ENCODE measurements at places on chromosomes 5 and 9.

DNA sequence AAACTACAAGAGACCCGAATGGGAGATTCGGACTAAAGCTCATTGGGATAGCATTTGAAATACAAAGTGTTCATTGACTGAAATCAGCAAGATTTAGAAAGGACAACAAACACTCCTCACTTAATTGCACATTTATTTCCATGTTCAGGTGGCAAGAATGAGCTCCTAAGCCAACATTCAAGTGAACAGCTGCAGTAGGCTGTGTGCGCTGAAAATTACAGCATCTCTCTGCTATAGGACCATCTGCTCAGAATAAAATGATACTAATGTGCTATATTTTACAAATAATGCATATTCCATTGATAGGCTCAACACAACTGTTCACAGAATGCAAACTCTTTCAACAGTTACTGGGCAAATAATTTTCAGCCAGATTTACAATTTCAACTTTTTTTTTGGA is 61.8 kb downstream of the ELAVL2 start:
- no peak for DNase-seq

DNA sequence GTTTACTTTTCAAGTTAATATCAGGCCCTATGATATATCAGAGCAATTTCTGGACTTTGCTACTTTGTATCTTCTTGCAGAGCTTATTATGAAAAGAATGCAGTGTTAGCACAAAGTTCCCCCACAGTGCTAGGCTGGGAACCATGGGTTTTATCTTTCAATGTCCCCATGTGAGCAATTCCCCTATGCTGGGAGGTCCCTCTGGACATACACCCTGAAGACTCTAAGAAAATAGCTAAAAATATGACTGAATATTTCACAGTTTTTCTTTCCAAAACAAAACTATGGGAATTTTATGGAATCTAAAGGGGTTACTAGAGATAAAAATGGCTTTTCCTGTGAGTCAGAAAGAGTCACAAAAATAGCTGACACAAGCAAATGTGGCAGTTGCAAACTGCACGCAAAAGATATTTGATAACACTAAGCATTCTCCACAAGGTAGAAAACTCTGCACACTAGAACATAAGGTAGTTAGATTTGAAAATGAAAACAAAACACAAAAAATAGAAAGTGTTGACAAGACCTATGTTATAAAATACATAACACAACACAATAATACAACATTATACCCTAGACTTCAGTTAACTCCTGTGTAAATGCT is 487.5 kb upstream of the GRIN3A start:
- DNase-seq: no peak

- peak; percentile 51 for DNase-seq
Observed at GRCh38 chr9:121286973-121287741, 19.2 kb downstream of the GSN start.

- DNase-seq: no peak
Observed at GRCh38 chr9:37787059-37787458, 2.2 kb upstream of the EXOSC3 start.

DNA sequence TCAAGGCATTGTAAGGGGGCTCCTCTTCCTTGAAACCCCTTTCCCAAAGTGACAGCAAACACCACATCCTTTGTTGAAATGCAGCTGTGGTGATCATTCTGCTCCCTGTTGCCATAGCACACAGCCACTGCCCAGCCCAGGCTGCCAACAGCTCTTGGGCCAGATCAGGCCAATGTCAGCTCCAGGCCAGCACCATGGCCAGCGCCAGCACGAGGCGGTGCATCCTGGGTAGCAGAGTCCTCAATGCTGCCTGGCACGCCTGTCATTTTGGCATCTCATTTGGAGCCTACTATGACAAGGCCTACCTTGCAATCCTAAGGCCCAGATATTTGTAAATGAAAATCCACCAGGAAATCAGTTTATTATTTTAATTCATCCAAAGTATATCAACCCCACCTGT is 390.6 kb downstream of the DNAH5 start:
- DNase-seq: no peak

GRCh38 chr5:73328640-73329039 is 119.9 kb downstream of the FOXD1 start:
- no peak for DNase-seq

DNA sequence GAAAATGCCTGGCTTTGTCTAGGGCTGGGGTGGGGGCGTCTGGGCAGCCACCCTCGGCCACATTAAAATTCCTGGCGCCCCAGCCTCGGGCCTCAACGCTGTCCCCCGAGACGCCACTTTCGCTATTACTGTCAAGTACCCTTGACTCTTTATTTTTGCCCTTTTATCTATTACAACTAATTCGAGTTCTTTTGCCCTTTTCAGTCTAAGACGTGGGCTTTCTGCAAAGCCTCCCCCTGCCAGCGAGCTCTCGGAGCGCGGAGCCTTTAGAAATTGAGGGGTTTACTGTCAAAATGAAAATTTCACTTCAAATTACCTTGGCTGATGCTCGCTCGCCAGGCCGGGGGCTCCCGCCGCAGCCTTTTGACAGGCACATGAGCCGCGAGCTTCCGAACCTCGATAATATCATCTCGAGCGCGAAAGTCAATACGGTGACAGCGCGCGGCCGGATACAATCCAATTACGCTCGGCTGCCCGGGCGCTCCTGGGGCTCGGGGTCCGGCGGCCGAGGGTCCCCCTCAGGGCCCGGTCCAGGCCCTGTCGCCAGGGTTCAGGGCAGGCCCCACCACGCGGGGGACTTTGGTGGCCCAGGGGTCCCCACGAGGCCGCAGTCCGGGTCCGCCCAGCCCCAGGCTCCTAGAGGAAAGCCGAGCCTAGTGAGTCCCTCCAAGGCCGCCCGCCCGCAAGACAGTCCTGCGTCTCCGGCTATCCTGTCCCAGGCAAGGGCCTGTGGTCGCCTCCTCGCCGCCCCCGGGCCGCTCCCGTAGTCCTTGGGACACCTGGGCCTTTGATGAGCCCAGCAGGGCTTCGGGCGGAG is 6.7 kb downstream of the IRX4 start:
- no peak for DNase-seq

GRCh38 chr9:116096046-116096445 is 57.5 kb upstream of the PAPPA start:
- no peak for DNase-seq

GRCh38 chr5:170552621-170553115 is 48.8 kb downstream of the KCNIP1 start:
- peak; percentile 83 for DNase-seq

DNA sequence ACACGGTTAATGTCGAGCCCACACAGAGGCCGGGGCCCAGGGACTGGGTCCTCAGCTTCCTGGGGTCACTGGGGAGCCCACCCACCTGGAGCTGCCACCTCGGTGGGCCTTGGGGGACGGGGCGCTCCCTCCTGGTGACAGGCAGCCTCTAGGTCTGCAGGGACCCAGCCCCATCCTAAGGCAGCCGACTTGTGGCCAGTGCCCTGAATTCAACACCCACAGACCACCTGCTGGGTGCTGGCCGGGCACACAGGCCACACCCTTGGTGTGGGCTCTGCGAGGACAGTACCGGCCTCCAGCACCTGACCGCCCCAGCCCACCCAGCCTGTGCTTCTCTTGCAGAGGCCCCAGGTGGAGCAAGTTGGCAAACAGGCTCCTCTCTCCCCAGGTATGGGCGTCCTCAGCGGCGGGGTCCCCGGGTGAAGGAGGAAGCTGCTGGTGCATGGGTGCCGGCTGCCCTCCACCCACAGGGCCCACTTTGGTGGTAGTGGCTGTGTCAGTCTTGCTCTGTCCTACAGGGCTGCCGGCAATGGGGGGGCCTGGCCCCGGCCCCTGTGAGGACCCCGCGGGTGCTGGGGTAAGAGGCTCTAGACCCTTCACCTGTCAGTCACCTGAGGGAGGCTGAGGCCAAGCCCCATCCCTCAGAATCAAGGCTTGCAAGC is 8.3 kb downstream of the ENTPD8 start:
- no peak for DNase-seq

DNA sequence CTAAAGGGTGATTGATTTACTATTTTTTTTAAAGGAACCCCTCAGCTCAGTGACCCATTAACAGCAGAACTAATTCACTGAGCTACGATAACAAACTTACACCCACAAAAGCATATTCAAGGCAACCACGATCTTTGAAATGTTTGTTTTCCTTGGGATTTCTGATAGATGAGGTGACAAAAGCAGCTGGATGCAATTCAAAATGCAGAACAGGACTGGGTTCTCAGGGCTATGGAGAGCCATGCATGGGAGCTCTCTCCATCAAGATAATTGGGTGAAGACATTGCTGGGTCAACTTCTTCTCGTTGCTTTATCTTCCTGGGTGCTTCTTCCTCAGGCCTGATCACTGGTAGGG is 60.1 kb downstream of the PAPPA start:
- DNase-seq: no peak

DNA sequence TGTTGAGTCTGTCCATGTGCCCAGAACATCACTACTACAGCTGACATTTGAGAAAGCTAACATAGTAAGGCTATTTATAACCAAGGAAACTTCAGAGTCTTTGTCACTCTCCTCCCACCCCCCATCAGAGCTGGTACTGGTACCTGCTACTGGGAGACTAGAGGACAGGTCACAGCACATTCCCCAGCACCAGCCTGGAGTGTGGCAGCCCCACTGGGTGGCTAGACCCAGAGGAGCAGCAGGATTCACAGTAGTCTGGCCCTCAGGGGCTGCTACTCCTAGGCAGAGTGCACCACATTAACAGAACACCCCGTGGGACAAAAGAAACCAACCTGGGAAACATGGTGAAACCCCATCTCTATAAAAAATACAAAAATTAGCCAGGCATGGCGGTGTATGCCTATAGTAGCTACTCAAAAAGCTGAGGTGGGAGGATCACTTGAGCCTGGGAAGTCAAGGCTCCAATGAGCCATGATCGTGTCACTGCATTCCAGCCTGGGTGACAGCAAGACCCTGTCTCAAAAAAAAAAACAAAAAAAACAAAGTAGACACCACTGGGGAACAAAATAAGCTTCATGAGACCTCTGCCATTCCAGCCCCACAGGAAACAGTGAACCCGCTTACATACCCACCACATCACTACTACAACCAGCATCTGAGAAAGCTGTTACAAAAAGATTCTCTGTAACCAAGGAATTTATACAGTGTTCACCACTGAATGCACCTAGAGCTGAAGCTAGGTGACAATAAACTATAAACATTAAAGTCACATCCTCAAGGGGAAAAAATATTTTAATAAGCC is 26.3 kb upstream of the PTGER4 start:
- DNase-seq: no peak

GRCh38 chr9:84744726-84745125 is 75.2 kb downstream of the NTRK2 start:
- no peak for DNase-seq

- DNase-seq: no peak
Observed at GRCh38 chr5:79122973-79123372, 11.4 kb downstream of the BHMT start.

GRCh38 chr5:173697931-173698579 is 81.6 kb upstream of the BOD1 start:
- DNase-seq: no peak

DNA sequence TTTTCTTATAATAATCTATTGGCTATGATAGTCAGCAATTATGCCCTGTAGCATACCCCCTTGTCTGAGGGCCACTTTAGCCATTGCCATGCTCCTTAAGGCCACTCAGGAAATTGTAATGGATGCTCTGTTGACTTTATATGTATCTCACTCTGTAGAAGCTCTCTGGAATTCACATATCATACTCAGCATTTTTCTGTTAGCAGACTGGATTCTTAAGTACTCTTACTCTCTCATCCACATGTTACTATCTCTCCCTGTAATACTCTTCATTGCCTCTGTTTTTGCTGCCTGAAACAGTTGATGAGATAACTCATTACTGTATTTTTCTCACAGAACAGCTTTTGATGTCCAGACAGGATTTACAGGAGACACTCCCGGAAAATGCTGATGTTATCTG is 24.2 kb downstream of the TMEM232 start:
- DNase-seq: no peak

DNA sequence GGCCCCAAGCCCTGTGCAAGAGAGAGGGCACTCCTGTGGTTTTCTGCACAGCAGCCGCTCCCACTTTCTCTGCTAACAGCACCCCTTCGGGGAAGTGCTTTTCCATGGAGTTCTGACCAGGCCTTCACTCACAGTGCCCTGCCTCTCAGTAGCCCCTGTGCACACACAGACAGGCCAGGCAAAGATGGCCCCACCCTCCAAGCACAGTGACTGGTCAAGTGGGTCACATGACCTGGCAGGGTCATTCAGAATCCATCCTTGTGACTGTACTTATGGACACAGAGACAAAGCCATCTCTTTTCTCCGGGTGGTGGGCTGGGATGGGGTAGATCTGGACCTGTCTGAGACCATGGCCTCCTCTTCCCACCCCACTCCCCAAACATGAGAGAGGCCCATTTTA is 82.5 kb downstream of the PSD2 start:
- no peak for DNase-seq

DNA sequence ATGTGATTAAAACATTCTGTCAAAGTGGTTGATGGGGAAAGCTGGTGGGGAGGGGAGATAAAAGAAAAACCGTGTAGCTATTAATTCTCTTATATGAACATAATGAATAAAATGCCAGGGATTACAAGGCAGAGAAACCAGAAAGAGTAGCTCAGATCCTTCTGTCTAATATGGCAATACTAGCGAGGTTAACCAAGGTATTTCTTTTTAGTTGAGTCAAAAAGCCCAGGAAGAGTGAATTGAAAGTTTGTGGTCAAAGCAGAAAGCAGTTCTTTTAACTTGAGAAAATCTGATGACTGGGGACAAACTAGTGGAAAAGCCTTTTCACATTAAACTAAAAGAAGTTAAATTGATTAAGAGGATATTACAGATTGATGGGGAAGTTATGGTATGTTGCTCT is 76.0 kb downstream of the ERBIN start:
- no peak for DNase-seq

GRCh38 chr9:75692309-75692708 is 198.2 kb upstream of the PCSK5 start:
- DNase-seq: no peak

- DNase-seq: no peak
Observed at GRCh38 chr5:136054142-136055019, 25.6 kb downstream of the TGFBI start.

DNA sequence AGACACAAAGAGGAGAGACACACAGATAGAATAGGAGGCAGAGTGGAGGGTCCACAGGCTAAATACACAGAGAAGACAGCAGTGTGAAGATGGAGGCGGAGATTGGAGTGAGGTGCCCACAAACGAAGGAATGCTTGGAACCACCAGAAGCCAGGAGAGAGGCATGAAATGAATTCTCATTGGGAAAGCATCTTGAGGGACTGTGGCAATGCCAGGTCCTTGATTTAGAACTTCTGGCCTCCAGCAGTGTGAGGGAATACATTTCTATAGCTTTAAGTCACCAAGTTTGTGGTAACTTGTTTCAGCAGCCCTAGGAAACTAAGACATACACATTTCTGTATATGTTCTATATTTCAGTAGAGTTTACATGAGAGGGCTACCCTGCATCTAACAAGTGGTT is 396.6 kb upstream of the ZNF608 start:
- DNase-seq: no peak

- no peak for DNase-seq
Observed at GRCh38 chr5:136213919-136214493, 21.0 kb upstream of the SMIM32 start.
